Neural crest cell (in vitro differentiated cells): ENCODE measurements at places on chromosomes 11 and 22. TPM values are rescaled to one million over a fixed set of nuclear protein-coding genes. Genes with fewer than 3 reads are reported as not detected.

- no peaks in the 10 kb centered on the region for H3K4me1 ChIP-seq
- H3K27me3 ChIP-seq = no peaks in the 10 kb centered on the region
- DNase-seq = no peak
Measured at GRCh38 chr11:125542709-125543108, 26.6 kb upstream of the EI24 start.

Gene B3GAT1
- total RNA-seq = 31.8 and 32.3 TPM in 2 replicates

Gene FADD
- 29.2 and 30.4 TPM in 2 replicates for total RNA-seq

Gene C11orf21
- not detected in 2 replicates for total RNA-seq

DNA sequence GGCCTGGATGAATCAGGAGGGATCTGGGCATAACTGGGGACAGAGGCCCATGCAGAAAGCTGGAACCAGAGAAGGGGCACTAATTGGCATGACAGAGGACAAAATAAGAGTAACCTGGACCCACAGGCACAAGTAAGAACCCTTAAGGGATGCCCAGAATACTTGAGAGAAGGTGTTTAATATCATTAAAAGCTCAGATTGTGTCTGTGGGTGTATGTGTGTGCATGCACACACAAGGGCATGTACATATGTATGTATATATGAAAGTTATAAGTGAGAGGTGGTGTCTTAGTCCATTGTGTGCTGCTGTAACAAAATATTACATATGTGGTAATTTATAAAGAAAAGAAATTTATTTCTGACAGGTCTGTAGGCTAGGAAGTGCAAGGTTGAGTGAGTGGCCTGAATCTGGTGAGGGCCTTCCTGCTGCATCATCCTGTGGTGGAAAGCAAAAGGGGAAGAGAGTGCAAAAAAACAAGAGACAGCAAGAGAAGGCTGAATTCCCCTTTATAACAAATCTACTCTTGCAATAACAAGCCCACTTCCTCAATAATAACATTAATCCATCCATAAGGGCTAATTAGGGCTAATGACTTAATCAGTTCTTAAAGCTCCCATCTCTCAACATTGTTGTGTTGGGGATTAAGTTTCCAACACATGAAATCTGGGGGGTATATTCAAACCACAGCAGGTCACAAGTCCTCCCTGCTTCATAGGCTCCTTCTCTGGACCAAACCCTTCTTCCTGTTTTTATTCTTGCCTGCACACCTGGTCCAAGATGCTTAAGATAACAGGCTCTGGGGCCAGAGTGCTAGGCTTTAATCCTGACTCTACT, 68.3 kb upstream of the POU2AF2 start:
- H3K36me3 ChIP-seq = no peaks in the 10 kb centered on the region
- no peak overlapping the region for H3K27ac ChIP-seq
- H3K4me3 ChIP-seq = no peak overlapping the region
- H3K4me1 ChIP-seq = peaks cover 10% of the 10 kb centered on the region

GRCh38 chr22:17387356-17387755, 18.1 kb downstream of the CECR2 start:
- no peak overlapping the region for H3K4me3 ChIP-seq
- H3K36me3 ChIP-seq = peaks cover 20% of the 10 kb centered on the region
- H3K27ac ChIP-seq = no peak overlapping the region
- H3K27me3 ChIP-seq = no peaks in the 10 kb centered on the region
- H3K4me1 ChIP-seq = peaks cover 34% of the 10 kb centered on the region

DNA sequence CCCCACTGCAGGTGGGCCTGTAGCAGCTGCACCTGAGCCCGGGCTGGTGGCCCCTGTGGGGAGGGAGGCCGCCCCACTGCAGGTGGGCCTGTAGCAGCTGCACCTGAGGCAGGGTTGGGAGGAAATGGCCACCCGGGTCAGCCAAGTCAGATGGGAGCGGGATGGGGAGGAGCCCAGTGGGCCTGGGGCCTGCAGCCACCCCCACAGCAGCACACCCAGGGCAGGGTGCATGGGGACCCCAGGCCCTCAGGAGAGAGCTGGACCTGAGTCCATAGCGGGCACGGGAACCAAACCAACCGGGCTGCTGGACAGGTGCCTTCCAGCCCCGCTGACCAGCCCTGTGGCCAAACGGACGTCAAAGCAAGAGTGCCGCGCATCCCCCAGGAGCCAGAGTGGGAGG, 61.7 kb downstream of the BRD1 start:
- DNase-seq = no peak
- H3K27ac ChIP-seq = no peak overlapping the region
- peaks cover 2% of the 10 kb centered on the region for H3K27me3 ChIP-seq
- peaks cover 3% of the 10 kb centered on the region for H3K36me3 ChIP-seq
- no peak overlapping the region for H3K4me3 ChIP-seq

- no peak overlapping the region for H3K27ac ChIP-seq
- H3K4me3 ChIP-seq = no peak overlapping the region
- no peaks in the 10 kb centered on the region for H3K27me3 ChIP-seq
- peaks cover 4% of the 10 kb centered on the region for H3K36me3 ChIP-seq
Measured at GRCh38 chr11:67648796-67649613, 1.5 kb downstream of the ACY3 start.

Gene OVOL1
- not detected in 2 replicates for total RNA-seq

Gene FJX1
- 28.2 and 29.5 TPM in 2 replicates for total RNA-seq

Gene EHF
- total RNA-seq = not detected in 2 replicates

DNA sequence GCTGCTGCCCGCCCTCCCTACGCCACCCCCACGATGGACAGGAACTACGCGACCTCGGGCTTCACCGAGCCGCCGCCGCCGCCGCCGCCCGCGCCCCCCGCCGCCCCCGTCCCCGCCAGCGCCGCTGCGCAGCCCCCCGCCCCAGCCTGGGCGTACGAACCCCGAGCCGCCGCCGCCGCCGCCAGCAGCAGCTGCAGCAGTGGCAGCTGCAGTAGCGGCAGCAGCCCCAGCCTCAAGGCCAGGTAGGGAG, 407 bp downstream of the QSER1 start:
- H3K27me3 ChIP-seq = no peaks in the 10 kb centered on the region
- H3K4me3 ChIP-seq = peak overlapping the region; percentile 96
- no peak for DNase-seq
- no peak overlapping the region for H3K27ac ChIP-seq
- peaks cover 45% of the 10 kb centered on the region for H3K4me1 ChIP-seq

Gene STK33
- total RNA-seq = 17.3 and 24.2 TPM in 2 replicates

- DNase-seq = no peak
- H3K36me3 ChIP-seq = no peaks in the 10 kb centered on the region
- H3K27ac ChIP-seq = peak overlapping the region; percentile 13
- H3K27me3 ChIP-seq = no peaks in the 10 kb centered on the region
- no peak overlapping the region for H3K4me3 ChIP-seq
Measured at GRCh38 chr22:23256986-23257888, 76.9 kb downstream of the BCR start.

- no peak overlapping the region for H3K4me3 ChIP-seq
- H3K27ac ChIP-seq = no peak overlapping the region
- no peaks in the 10 kb centered on the region for H3K36me3 ChIP-seq
Measured at GRCh38 chr11:44591557-44591956, 26.1 kb downstream of the CD82 start.

DNA sequence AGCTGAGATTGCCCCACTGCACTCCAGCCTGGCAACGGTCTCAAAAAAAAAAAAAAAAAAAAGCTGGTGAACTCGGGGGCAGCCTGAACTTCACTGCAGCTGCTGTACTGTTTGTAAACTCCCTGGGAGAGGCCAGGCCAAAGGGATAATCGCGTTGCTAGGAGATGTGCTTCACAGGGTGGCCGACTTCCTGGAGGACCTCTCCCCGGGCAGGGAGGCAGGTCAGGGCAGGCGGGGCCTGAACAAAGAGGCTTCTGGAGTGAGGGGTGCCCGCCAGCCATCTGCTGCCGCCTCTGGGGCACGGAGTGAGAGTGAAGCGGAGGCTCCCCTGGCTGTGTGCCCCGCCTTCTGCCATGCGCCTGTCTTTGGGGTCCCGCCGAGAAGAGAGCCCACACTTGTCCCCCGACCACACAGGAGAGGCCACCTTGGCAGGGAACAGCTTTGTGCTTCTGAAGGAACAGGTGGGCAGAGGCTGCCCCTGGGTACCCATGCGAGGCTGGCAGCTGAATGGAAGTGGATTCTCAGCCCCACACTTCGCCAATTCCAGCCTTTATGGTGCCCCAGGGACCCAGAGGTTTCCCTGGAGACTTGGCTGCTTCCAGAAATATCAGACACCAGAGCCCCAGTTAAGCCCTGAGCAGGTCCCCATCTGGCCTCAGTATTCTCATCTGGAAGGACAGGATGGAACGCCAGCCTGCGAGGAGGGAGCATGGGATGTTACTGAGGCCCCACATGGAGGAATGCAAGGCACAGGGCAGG, 29.6 kb downstream of the TMEM184B start:
- H3K27me3 ChIP-seq = no peaks in the 10 kb centered on the region
- peak overlapping the region; percentile 41 for H3K4me3 ChIP-seq
- peaks cover 5% of the 10 kb centered on the region for H3K36me3 ChIP-seq
- H3K4me1 ChIP-seq = peaks cover 47% of the 10 kb centered on the region

- no peak overlapping the region for H3K4me3 ChIP-seq
- H3K27ac ChIP-seq = no peak overlapping the region
- no peaks in the 10 kb centered on the region for H3K36me3 ChIP-seq
- no peaks in the 10 kb centered on the region for H3K27me3 ChIP-seq
Measured at GRCh38 chr11:104104201-104104600, 59.7 kb downstream of the PDGFD start.

- no peaks in the 10 kb centered on the region for H3K36me3 ChIP-seq
- peaks cover 6% of the 10 kb centered on the region for H3K27me3 ChIP-seq
- no peak overlapping the region for H3K4me3 ChIP-seq
- H3K4me1 ChIP-seq = peaks cover 3% of the 10 kb centered on the region
- no peak overlapping the region for H3K27ac ChIP-seq
Measured at GRCh38 chr22:19703869-19704268, 10.4 kb upstream of the SEPTIN5 start.

- no peaks in the 10 kb centered on the region for H3K27me3 ChIP-seq
- no peak overlapping the region for H3K4me3 ChIP-seq
- H3K36me3 ChIP-seq = no peaks in the 10 kb centered on the region
- no peak overlapping the region for H3K27ac ChIP-seq
Measured at GRCh38 chr11:8531312-8531711, 62.7 kb downstream of the STK33 start.

DNA sequence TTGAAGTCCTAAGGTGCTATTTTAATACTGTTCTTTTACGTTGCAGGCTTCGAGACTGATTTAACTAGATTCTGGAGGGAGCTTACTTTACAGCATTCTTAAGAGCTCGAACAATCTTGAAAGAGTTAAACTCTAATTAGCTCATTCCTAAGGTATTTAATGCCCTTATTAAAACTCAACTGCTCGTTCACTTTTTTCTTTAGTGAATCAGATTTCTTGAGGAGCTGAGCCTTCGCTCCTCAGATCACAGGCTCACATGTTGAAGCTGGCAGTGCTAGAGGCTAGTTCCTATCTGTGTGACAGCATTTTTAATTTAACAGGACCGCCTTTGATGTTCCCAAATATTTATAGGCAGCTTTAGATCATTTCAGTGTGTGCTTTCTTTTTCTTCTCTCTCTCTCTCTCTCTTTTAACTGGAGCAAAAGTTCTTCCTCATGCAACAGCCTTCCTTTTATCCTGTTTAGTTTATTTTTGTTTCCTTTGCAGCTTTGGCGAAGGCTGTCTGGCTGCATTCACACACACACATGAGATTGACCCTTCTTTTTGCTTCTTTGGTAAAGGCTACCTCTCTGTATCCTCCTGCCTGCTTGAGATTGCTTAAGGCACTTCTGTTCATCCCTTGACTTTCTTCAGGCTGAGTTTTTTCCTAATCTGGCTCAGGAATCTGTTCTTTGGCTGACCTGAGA, 21.0 kb downstream of the ZNRF3 start:
- peak overlapping the region; percentile 59 for H3K27ac ChIP-seq
- H3K4me1 ChIP-seq = peaks cover 62% of the 10 kb centered on the region
- H3K27me3 ChIP-seq = no peaks in the 10 kb centered on the region

Gene B4GALNT4
- 179 and 201 TPM in 2 replicates for total RNA-seq

- H3K27ac ChIP-seq = peak overlapping the region; percentile 85
- H3K36me3 ChIP-seq = no peaks in the 10 kb centered on the region
- DNase-seq = no peak
- peak overlapping the region; percentile 97 for H3K4me3 ChIP-seq
- H3K27me3 ChIP-seq = no peaks in the 10 kb centered on the region
Measured at GRCh38 chr22:20509344-20510047, 2.1 kb downstream of the MED15 start.

DNA sequence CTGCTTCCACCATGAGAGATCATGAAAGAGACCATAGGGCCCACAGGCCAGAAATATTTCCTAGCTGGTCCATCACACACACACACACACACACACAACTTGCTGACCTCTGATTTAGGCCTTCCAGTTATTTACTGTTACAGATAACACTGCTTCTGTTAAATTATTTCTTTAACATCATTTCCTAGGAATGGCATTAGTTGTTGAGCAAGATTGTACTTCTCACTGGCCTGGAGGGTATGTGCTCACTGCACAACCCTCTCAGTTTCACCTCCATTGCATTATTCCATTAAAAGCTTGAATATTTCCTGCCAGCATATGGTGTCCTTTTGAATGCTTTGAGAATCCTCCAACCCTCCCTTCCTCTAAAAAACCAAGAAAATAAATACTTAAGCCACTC, 104.4 kb downstream of the MICAL2 start:
- H3K36me3 ChIP-seq = no peaks in the 10 kb centered on the region
- no peak overlapping the region for H3K27ac ChIP-seq
- H3K27me3 ChIP-seq = no peaks in the 10 kb centered on the region
- no peak overlapping the region for H3K4me3 ChIP-seq

DNA sequence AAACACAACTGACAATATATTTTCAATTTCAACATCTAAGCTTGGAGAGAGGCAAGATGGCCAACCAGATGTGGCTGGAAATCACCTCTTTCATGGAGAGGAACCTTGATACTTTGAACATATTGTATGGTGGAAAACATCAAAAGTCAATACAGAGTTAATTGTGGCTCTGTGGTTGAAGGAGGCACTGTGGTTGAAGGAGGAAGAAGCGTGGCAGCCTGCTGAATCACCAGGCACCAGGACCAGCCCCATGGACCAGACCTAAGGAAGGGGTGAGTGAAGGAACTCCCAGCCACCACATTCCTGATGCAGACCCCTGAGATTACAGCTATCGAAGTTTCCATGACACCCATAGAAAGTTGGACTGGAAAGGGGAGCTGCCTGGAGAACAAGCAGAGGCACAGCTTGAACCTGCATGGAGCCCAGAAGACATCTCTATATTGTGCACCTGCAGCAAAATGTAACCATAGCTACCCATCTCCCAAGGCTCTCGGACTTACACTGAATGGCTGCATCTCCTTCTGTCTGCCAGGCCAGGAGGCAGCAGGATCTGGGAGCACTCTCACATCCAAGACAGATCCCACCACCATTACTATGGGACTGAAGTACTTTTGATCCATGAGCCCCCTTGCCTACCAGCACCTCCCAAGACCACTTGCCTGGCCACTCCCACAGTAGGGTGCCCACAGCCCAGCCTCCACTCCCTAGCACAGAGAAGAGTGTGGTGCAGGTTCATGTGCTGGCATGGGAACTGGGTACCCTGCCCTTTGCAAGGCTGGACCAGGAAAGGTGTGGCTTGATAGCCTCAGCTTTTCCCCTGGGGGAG, 79.8 kb upstream of the SC5D start:
- H3K36me3 ChIP-seq = no peaks in the 10 kb centered on the region
- DNase-seq = no peak
- H3K4me3 ChIP-seq = no peak overlapping the region
- no peak overlapping the region for H3K27ac ChIP-seq
- no peaks in the 10 kb centered on the region for H3K4me1 ChIP-seq
- no peaks in the 10 kb centered on the region for H3K27me3 ChIP-seq

- H3K4me3 ChIP-seq = no peak overlapping the region
- H3K36me3 ChIP-seq = no peaks in the 10 kb centered on the region
- DNase-seq = no peak
Measured at GRCh38 chr11:120652705-120653335, 141.3 kb downstream of the GRIK4 start.

GRCh38 chr11:129992161-129992944, 10.3 kb downstream of the PRDM10 start:
- no peaks in the 10 kb centered on the region for H3K27me3 ChIP-seq
- DNase-seq = no peak
- peaks cover 15% of the 10 kb centered on the region for H3K36me3 ChIP-seq
- H3K27ac ChIP-seq = no peak overlapping the region

GRCh38 chr11:118109231-118109630, 22.5 kb upstream of the SMIM35 start:
- DNase-seq = no peak
- H3K4me1 ChIP-seq = no peaks in the 10 kb centered on the region
- no peaks in the 10 kb centered on the region for H3K36me3 ChIP-seq
- no peak overlapping the region for H3K27ac ChIP-seq
- no peaks in the 10 kb centered on the region for H3K27me3 ChIP-seq
